ENCODE measurements at places on chromosomes 7 and 10.

DNA sequence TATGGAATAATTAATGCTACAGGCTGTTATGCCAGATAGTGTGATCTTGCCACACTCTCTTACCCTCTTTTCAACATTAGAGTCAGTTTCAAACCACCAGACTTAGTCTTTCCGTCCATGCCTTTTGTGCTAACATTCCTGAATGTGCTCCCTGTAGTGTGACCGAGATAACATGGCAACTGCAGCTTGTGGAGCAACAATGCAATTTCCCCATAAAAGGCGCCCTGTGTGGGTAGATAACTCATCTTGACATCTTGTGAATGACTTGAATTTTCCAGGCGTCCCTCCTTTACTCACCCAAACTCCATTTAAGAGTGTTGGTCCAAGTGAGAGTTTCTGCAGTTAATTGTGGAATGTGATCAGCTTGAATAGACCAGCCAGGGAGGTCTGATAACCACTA lies 99.6 kb downstream of the DNAH11 start:
- DNase-seq = no peak

- DNase-seq = no peak
Measured at GRCh38 chr7:115260381-115260780, 338.5 kb downstream of the MDFIC start.

- DNase-seq = no peak
Measured at GRCh38 chr10:103757531-103758293, 97.7 kb downstream of the SH3PXD2A start.

- DNase-seq = peak; percentile 32
Measured at GRCh38 chr7:111756687-111757178, 194.4 kb upstream of the IMMP2L start.

- DNase-seq = no peak
Measured at GRCh38 chr10:42809676-42810075, 27.1 kb downstream of the BMS1 start.

GRCh38 chr7:131733604-131734003 lies 177.2 kb upstream of the PODXL start:
- no peak for DNase-seq

- DNase-seq = no peak
Measured at GRCh38 chr10:28548781-28549498, 16.0 kb downstream of the WAC start.
